ENCODE measurements at places on chromosomes 6 and 20.

GRCh38 chr6:170423030-170423429 lies 116.5 kb downstream of the FAM120B start:
- no peak for DNase-seq

GRCh38 chr6:45633272-45633908 lies 255.7 kb upstream of the SUPT3H start:
- DNase-seq = no peak

GRCh38 chr20:64226686-64227580 lies 28.6 kb upstream of the PCMTD2 start:
- no peak for DNase-seq

DNA sequence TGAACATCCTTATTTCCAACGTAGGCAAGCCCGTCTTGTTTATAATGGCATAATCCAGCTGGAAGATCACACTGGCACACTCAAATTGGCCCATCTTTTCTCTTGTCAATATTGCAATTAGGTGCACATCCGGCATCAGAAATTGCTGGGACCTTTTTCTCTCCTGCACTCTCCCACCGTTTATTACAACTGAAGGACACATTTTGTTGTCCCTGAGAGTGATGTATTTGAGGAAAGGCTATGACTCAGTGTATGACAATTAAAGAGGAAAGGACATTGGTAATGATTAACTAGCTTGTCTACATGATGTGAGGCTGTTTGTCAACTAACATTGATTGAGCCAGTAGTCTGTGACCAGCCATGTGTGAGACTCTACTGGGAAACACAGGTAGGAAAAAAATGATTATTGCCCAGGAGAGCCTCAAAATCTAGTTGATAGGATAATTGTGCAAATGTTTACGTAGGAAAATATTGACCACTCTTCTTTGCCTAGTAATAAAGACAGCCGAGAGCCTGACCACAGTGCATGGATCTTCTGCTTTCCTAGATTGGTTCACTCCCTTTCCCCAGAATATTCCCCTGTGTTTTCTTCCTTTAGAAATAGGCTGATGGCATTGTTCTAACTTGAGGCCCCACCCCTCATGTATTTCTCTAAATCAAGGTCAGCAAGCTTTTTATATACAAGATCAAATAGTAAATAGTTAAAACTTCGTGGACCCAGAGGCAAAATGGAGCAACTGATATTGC lies 230.0 kb upstream of the BTBD3 start:
- DNase-seq = no peak

DNA sequence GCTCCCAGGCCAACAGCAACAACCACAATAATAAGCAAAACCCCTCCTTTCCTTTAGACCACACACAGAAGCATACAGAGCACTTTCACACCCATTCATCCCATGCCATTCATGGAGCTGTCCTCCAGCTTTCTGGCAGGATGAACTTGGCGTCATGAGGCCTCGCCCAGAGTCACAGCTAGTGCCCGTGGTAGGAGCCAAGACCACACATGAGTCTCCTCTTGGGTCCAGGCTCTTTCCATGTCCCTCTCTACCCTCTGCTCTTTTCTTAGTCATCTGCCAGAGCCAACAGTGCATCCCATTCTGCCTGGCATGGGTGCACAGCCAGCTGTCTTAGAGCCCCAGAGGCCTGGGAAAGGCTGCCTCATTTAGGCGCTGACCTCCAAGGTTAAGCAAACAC lies 1.8 kb upstream of the TGM3 start:
- DNase-seq = no peak

- no peak for DNase-seq
Measured at GRCh38 chr6:81638366-81638765, 114.1 kb downstream of the TENT5A start.

DNA sequence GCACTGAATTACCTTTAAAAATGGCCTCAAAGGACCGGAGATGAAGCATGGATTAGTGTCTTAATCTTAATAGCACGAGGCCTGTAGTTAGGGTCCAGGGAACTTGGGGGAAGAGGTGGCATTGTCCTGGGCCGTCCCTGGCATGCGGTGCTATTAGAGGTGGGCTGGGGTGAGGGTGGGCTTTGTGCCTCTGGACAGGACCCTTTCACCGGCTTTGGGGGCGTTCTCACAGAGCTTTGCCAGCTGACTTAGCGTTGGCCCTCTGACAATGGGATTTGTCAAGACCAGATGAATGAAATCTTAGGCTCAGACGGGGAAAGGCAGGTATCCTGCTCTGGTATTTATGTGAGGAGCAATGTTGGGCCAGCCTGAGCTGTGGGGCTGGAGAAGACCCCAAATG lies 59.6 kb downstream of the ERMARD start:
- no peak for DNase-seq

DNA sequence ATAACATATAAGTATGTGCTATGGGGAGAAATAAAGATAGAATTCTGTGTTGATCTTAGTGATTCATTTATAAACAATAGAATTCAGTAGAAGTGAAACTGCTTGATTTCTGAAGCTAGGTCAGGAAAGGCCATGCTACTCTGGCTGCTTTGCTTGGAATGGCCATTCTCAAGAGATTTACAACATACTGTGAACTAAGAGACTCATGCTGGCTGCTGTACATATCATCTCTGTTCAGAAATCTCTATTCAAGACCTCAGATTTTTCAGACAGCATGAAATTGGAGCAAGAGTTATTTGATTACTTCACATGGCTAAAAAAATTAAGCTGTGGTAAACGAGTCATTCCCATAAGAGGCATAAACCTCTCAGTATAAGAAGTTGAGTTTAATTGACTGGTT lies 662.6 kb downstream of the BCKDHB start:
- DNase-seq = no peak

DNA sequence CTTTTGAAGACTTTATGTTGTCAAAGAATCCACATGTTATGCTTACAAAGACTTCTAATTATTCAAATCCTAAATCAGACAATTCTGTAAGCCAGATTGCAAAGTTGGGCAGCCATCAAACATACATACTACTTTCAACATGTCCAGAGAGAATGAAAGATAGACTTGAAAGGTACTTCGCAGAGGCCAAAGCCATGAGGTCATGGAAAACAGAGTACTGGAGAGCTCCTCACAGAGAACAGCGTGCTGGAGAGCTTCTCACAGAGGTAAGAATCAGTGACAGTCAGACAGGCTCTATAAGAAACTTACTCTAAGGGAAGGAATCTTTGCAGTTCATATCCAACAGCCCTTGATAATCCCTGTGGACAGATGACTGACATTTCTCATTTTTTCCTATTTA lies 400.2 kb downstream of the GJA1 start:
- no peak for DNase-seq

GRCh38 chr6:50846144-50846851 lies 27.6 kb downstream of the TFAP2B start:
- DNase-seq = no peak

DNA sequence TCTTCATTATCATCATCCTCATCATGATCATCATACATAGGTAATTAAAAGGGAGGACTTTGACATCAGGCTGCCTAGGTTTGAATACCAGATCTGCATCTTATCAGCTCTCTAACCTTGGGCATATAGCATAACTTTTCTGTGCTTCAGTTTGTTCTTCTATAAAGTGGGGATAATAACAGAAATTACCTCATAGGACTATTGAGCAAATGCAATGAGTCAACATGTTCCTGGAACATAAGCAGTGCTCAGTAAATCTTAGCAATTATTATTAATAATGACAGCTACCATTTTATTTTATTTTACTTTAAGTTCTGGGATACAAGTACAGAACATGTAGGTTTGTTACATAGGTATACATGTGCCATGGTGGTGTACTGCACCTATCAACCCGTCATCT lies 7.2 kb downstream of the C20orf202 start:
- no peak for DNase-seq

DNA sequence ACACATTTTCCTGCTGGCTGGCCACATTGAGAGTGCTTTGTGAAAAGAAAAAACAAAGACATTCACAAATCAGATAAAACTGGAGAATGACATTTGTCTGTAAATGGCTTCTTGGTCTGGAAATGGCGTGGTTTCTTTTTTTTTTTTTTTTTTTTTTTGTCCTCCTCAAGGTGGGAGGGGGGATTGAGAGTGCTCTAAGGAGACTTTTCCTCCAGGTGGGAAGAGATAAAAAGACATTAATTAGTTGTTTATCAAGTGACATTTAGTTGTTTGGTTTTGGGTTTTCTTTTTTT lies 40.4 kb downstream of the GNAS start:
- DNase-seq = no peak

GRCh38 chr20:9145142-9145541 lies 76.3 kb downstream of the PLCB4 start:
- DNase-seq = no peak
